ENCODE measurements at places on chromosomes 16 and 17. TPM values are rescaled to one million over a fixed set of nuclear protein-coding genes. Genes with fewer than 3 reads are reported as not detected.

DNA sequence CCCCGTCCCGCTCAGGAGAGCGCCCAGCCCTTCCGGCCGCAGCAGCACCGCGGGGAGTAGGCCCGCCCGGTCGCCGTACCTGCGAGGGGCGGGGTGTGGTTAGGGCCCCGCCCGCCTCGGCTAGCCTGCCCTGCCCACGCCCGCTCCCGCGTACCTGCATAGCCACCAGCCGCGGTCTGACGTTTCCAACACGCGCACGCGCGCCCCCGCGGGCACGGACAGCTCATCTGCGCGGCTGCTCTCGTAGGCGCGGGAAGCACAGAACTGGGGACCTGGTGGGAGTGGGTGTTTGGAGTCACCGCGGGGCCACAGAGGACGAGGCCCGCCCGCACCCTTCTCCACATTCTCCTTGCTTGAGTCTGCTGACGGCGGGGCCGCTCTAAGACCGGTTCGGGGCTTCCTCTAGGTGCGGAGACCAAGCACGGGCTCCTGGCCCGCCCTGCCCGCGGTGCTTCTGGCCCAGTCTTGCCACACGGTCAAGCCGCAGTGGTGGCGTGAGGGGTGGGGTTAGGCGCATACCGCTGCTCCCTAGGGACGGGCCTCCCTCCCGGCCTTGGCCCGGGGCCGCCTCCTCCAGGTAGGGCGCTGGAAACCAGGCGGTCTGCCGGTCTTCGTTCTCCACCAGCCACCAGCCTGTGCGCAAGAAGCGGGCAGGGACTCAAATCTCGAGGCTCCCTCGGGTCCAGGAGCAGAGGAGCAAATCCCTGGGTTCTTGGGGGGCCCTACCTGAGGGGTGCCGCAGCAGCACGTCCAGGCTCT lies 1.8 kb downstream of the NOXO1 start:
- no peak for DNase-seq

ASPSCR1 gene
- 19.6 TPM for total RNA-seq

RAB26 gene
- not detected for total RNA-seq

GRCh38 chr17:30340801-30341356 lies 7.0 kb upstream of the TMIGD1 start:
- no peak for DNase-seq

NACA2 gene
- total RNA-seq = not detected

GRCh38 chr16:50809561-50809960 lies 67.7 kb downstream of the CYLD start:
- no peak for DNase-seq

DNA sequence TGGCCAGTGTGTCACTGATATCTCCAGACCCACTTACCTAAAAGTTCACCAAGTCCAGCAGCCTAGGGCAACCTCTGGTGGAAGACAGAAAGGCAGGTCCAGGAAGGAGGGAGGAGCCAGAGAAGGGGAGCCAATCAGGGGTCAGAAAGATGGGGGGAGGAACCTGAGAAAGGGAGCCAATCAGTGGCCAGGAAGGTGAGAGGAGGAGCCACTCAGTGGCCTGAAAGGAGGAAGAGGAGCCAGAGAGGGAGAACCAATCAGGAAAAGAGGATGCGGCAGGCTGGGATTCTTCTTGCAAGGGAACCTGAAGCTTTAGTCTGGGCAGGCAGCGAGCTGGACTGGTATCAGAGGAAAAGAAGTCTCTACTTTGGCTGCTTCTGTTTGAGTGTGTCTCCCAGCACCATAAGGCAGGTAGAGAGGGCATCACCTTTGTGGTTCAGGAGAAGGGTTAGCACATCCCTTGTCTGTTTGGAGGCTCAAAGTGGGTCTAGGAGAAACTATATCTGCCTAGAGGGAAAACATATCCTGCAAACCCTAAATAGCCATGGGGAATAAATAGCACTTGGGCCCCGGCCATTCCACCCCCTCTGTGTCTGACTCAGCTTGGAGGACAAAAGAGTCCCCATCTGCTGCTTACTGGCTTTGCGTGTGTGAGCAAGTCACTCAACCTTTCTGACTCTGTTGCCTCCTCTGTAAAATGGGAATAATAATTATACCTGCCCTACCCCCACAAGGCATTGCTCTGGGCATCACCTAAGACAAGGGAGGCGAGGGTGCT lies 43.4 kb upstream of the CRHR1 start:
- DNase-seq = peak; percentile 42

- no peak for DNase-seq
These were observed 228.3 kb upstream of the WSB1 start for GRCh38 chr17:27065588-27065987.

FBRS gene
- total RNA-seq = 42.3 TPM

DNA sequence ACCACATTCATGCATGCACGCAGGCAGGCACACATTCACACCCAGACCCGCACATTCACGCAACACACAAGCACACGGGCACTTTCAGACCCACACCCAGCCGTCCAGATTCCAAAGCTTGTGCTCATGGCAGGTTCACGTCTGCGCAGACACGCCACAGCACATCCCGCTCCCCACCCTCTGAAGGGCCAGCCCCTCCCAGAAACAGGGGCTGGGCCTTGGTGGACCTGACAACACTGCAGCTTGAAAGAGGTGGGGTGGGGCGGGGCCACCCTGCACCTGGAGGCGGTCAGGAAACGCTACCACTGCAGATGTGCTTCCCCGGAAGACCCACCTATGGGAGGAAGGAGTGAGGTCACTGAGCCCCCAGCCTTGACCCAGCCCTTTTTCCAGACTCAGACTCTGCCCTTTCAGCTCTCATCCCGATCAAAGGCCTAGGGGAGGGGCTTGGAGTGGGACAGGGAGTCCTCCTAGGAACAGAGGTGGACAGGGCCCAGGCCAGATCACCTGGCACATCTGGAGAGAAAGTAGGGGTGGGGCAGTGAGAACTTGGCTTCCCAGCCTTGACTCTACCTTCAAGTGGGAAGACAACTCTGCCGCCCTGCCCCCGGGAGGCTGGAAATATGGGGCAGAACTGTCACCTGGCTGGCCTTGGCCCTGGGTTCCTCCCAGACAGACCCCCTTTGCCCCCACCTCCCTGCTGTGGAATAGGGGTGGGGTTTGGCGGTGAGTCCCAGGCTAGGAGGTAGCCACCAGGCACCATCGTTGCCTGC lies 11.0 kb downstream of the P3H4 start:
- DNase-seq = no peak

DNA sequence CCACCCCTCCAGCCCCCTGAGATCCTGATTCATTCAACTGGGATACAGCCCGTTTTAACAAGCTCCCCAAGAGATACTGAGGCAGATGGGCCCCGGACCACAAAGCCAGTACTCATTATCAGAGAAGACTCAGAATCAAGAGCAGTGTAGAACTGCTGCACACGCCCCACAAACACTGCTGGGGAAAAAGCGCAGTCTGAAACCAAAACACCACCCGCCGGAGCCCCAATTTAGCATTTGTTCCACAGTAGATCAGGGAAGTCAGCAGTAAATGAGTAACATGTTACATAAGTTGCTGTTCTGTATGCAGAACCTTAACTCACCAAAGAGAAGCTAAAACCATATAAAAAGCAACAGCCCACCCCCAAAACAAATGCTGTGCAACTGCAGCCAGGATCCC lies 123.6 kb downstream of the CDYL2 start:
- no peak for DNase-seq

GRCh38 chr17:15920758-15921239 lies 24.1 kb upstream of the ADORA2B start:
- DNase-seq = peak; percentile 59

- no peak for DNase-seq
These were observed 144.7 kb upstream of the CHMP6 start for GRCh38 chr17:80846932-80847331.

- DNase-seq = peak; percentile 86
These were observed 102.7 kb downstream of the ABCC6 start for GRCh38 chr16:16120382-16121184.

Data from posterior vena cava (tissue), 2 donors.